ENCODE measurements at places on chromosomes 12 and 14. TPM values are rescaled to one million over a fixed set of nuclear protein-coding genes. Genes with fewer than 3 reads are reported as not detected.

Gene RAPGEF3
- 39.2 TPM for total RNA-seq

Gene ACSM4
- total RNA-seq: not detected

Gene GNB3
- 8.2 TPM for total RNA-seq

Gene REP15
- total RNA-seq: 6.6 TPM

GRCh38 chr12:124387528-124387911 lies 92.6 kb downstream of the RFLNA start:
- no peak for DNase-seq

DNA sequence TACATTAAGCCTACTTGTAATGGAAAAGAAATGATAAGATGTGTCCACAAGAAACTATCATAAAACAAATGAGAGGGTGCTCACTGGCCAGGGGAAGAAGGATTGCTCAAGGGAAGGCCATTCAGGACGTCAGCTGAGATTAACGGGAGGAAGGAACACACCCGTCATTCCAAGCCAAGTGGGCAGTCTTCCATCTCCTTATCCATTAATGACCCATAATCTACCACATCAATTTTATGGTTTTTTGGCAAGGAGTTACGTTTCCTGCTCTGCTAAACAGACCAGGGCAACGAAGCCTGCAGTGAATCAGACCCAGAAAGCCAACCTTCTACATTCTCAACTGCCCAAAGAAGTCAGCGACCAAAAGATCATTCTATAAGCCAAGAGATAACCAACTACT lies 25.1 kb downstream of the PRKAB1 start:
- no peak for DNase-seq

- no peak for DNase-seq
These were observed 168.4 kb downstream of the ALG10B start for GRCh38 chr12:38484821-38485449.

GRCh38 chr14:73613046-73613383 lies 698 bp downstream of the ACOT6 start:
- DNase-seq: no peak

DNA sequence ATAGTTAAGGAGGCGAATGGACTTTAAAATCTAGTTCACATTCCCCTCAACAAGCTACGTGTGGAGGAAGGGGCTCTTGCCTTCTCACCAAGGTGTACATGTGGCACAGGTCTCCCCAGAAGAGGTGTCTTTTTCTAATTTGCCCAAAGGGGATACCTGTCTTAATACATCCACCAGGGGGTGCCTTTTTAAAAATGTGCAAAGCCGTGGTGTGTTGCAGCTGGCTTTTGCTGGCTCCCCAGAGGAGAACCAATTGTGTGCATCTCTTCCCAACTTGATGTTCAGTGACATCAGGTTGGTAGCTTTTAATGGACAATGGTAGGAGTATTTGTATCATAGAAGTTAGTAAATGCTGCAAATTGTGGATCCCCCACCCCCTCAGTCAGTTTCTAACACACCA lies 33.8 kb downstream of the CREBL2 start:
- DNase-seq: no peak

DNA sequence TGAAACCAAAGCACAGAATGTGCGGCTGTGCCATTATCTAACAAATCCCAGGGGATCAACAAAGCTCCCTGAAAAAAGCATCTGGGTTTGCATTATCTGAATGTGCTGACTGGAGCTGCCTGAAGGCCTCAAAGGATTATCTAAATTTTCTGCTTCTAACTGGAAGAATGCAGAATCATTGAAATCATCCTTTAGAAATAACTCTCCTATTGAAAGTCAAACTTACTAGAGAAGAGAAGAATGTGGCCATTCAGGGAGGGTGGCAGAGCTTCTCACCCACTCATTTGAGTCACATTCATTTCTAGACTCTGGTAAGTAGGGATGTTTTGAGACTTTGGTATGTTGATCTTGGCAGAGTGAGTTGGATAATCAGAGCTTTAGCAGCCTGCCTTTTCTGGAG lies 220.6 kb upstream of the RGS6 start:
- DNase-seq: no peak

- peak; percentile 85 for DNase-seq
These were observed 9.2 kb upstream of the INF2 start for GRCh38 chr14:104680056-104680805.

DNA sequence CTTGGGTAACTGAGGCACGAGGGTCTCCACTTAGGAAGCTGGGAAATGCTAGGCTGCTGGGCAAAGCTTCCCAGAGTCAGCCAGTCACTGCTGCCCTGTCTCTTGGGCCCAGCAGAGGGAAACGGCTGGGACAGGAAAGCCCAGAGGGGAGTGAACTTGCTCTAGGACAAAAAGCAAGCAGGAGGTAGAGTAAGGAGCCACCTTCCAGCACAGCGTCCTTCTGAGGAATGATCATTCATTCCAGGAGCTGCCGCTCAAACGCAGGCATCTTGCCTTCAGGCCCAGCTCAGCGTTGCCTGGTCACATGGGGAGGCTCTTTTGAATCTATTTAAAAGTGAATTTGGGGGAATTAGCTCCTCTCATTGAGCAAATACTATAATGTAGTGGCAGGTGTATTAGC lies 118.6 kb downstream of the CRACR2A start:
- DNase-seq: no peak

DNA sequence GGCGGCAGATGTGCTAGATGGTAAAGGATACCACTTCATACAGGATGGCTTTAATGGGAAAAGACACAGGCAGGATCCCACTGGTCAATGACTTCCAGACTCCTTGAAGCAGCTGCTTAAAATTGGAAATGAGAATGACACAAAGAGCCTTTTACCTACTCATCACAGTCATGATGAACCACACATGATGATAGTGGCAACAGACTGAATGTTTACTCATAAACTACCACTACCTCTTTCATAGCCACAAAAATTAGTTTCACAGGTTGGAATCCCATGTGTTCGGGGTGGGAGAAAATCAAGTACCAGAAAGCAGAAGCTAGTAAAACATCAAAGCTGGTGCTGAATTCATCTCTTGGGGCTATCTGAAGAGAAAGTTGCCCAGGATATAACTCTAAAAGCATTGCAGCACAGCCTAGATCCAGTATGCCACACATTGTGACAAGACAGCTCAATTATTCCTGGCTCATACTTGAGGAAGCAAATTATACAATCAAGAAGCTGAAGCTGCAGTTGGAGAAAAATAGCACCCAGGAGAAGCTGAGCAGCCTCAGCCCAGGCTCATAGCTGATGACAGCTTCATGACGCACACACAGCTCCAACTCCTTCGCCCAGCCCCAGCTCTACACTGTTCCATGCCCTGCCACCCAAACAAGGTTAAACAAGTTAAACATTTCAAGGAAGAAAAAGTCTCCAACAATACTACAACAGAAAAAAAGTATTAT lies 29.0 kb upstream of the C12orf50 start:
- peak; percentile 53 for DNase-seq

All from aorta (tissue), 5 donors.